ENCODE measurements at places on chromosomes 6 and 20.

DNA sequence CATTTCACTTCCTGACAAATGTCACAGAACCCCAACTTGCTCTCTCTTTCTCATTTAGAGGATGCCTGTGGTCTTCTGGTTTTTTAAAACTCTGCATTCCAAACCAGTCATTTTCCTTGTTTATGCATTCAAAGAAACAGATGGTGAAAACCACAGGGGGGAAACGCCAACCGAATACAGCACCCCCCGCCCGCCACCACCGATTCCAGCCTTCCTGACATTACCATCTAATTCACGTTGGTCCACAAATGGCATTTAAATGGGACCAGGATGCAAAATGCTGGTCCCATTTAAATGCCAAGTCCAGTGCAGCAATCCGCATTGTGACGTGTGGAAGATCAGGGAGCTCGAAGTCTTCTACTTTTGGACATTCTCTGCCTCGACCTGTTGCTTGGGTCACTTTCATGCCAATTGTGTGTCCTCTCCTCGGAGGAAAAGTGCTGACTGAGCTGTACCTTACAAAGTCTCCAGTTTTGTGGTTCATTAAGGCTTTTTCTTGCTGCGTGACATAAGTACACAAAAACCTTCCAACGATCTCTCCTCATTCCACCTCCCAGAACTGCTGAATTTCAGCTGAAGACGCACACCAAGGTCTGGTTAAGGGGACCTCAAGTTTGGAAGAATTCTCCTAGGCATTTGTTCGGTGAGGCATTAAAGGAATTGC is 35.8 kb downstream of the NEDD9 start:
- DNase-seq = no peak

- DNase-seq = no peak
These were observed 16.1 kb downstream of the FBXO30 start for GRCh38 chr6:145798530-145798929.

- DNase-seq = no peak
These were observed 49.3 kb downstream of the SLC17A5 start for GRCh38 chr6:73604461-73604860.

GRCh38 chr6:39273406-39273821 is 40.8 kb downstream of the KCNK17 start:
- no peak for DNase-seq

GRCh38 chr20:199996-200395 is 10.5 kb upstream of the DEFB128 start:
- DNase-seq = no peak
